ENCODE measurements at places on chromosomes 6 and 20.

GRCh38 chr6:114271405-114271804 lies 71.4 kb downstream of the HS3ST5 start:
- DNase-seq: no peak

GRCh38 chr6:11096109-11096508 lies 2.5 kb downstream of the SMIM13 start:
- peak; percentile 81 for DNase-seq

- no peak for DNase-seq
Measured at GRCh38 chr6:10393544-10394225, 21.2 kb downstream of the TFAP2A start.

DNA sequence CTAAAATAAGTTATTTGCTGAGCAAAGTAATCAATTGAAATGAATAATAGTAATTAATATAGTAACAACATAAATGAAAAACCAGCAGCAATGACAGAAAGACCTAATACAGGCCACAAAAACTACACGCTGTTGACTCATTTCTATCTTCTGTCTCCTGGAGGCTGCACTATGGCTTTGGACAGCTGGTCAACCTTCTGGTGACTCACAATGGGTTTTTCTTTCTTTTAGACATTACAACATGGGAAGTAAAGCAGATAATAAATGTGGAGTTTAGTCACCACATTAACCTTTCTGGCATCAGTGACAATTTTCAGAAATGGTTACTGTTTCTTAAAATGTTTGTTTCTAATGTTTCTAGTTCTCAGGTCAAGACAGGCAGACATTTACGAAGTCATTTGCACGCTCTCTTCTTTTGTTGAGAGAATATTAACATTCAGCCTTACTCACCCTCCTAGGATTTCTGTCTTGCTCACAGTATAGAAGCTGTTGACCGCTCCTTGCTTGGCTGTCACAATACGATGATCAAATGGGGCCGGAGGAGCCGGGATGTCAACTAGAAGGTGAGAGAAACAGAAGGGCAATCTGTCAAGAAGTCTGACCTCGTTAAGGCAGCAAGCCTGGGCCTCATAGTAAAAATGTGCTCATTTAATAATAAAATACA lies 62.2 kb downstream of the MYLK4 start:
- DNase-seq: peak; percentile 90

DNA sequence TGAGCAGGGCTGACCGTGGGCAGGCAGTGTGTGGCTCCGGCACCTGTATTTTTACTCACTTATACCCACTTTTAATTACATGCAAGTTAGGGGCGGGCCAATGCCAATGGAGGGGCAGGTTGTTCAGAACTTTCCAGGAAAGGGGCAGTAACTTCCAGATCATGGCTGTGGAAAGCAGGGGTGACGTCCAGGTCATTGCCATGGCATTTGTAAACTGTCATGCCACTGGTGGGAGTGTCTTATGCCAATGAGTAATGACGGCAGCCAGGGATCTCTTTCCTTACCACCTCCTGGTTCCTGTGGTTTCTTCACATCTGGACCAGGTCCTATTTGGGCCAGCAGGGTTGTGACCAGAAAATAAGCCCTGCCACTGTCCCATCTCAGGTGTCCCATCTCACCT lies 258.7 kb downstream of the THBS2 start:
- DNase-seq: no peak

GRCh38 chr6:4280707-4281106 lies 145.3 kb upstream of the ECI2 start:
- DNase-seq: peak; percentile 70

GRCh38 chr6:127606131-127606562 lies 29.2 kb downstream of the C6orf58 start:
- DNase-seq: peak; percentile 57

DNA sequence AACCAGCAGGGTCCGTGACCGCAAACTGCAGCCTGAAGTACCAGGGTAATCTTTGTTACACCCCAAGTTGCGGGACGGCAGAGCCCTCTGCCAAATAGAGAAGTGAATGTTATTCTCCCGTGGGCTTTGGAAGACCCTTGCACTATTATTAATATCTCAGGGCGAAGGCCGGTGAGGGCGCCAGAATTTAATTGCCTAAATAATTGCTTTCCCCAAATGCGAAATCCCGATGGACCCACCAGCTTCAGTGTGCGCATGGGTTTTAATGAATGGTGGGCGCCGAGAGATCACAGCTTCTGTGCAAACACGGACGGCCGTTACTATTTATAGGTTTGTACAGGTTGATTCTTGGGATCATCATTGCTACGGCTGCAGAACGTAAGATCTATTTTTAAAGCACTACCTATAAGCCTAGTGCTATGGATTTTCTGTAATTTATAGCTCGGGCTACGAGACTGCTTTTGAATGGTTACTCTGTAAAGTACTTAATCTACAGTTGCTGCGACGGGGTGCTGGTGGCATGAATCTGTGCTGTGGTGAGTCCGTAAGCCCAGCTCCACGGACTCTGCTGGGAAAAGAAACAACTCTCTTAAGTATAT lies 15.2 kb upstream of the PHACTR3 start:
- no peak for DNase-seq

DNA sequence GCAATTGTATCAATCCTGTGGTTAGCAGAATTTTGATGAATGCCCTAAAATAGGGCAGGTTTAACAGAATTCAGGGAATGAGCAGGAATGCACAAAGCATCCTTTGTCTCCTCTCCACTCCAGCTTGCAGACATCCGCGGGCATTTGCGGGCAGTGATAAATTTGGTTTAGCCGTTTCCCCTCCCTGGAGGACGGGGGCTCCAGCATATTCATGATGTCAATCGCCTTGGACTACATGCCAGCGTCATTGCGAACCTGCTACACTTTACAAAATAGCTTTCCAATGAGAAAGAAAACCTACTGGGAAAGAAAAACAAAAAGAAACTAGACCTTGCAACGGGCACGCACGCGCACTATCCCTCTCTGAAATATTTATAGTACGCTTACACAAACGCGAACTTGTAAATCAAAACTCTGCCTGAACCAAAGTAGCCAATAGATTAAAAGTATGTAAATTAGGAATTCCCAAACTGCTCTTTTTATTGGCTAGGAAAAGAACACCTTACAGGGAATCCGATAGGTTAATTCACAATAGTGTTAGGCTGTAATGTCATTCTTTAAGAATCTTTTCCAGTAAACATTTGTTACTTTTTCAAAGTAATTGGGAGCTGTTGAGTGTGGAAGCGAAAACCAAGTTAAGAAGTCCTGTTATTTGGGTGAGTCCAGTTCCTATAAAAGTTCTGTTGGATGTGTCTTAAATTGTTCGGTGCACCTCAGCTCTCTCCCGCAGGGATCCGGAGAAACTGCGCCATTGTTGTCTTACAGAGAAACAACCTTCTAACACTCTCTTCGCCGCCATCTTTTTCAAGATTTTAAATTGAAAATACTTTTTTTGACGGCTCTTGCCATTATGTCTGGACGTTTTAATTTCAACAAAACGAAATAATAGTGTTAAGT lies 136.7 kb downstream of the HFE start:
- peak; percentile 84 for DNase-seq

GRCh38 chr6:129923530-129924250 lies 62.6 kb upstream of the TMEM244 start:
- DNase-seq: peak; percentile 81

DNA sequence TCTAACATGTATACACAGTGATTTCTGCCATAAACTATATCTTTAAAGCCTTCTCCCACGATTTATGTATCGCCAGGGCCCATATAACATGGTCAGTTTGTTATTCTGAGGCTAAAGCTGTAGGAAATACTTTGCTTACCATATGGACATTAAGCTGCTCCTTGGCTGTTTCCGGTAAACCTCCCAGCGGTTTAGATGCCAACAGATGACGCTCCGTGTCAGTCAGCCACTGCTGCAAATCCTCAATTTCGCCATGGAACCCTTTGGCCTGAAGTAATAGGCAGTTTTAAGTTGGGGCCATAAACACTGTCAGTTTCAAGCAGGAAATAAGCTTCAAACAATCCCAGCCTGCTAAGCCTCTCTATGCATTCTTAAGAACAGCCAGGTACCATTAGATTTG lies 145.4 kb downstream of the DST start:
- DNase-seq: no peak

DNA sequence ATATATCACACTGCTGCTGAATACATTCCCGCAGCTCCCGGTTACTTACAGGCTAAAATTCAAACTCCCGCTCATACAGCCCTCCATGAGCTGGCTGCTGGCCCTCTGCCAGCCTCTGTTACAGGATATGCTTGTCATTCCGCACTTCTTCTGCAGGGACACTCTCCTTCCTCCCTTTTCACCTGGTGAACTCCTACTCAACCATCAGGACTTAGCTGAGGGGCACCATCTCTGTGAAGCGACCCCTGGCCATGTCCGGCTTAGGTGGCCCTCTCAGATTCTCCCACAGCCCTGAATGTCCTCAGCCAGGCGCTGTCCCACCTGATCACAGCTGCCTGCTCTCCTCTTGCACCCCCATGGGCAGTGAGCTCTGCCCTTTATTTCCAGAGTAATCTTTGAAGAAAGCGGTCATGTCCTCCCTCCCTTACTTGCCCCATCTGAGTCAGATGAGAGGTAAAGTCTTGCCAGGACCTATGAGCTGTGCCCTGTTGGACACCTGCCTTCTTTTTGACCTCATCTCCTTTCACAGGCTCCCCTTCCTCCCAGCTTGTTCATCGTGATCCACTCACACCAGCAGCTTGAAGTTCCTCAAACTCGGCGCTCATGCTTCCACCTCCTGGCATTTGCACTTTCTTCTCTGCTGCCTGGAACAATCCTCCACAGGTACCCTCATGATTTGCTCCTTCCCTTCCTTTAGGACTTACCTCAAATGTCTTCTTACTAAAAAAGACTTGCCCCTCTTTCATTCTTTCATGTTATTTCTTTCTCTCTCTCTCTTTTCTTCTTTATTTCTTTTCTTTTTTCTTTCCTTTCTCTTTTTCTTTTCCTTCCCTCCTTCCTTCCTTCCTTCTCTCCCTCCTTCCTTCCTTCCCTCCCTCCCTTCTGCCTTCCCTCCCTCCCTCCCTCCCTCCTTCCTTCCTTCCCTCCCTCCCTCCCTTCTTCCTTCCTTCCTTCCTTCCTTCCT lies 5.6 kb downstream of the CYP24A1 start:
- peak; percentile 47 for DNase-seq

- DNase-seq: no peak
Measured at GRCh38 chr6:169939554-169940164, 188.2 kb downstream of the ERMARD start.

GRCh38 chr6:134373282-134373922 lies 55.5 kb upstream of the SGK1 start:
- DNase-seq: peak; percentile 92

GRCh38 chr6:45416700-45417099 lies 39.0 kb upstream of the SUPT3H start:
- peak; percentile 64 for DNase-seq

GRCh38 chr6:143828572-143828971 lies 14.6 kb upstream of the LTV1 start:
- no peak for DNase-seq

- DNase-seq: peak; percentile 85
Measured at GRCh38 chr6:87789198-87789899, 87.3 kb upstream of the AKIRIN2 start.

DNA sequence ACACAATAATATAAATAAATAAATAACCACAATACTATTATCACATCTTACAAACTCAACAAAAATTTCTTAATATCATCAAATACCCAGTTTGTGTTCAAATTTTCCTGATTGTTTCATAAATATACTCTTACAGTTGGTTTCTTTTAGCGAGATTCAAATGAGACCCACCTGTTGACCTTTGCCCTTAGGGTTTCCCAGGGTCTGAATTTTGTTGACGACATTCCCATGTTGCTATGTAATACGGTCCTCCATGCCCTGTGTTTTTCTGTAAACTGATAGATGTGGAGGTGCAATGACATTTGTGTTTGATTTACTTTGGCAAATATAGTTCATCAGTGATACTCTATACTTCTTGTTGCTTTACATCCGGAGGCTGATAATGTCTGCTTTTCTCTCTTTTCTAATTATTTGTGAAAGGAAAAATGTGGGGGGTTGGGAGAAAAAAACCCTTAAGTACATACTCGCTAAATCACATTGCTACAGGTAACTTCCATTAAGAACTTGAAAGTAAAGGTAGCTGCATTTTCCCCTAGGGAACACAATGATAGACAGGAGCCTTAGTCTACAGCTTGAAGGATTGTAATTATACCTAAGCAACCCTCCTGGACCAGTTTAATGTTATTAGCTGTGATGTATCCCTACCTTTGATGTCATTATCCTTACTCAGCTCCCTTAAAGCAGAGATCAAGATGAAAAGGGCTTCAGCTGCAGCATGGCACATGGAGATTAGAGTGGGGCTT lies 6.6 kb downstream of the MOG start:
- no peak for DNase-seq

- no peak for DNase-seq
Measured at GRCh38 chr20:14386726-14387125, 49.3 kb upstream of the FLRT3 start.

GRCh38 chr6:161463071-161463470 lies 189.2 kb upstream of the AGPAT4 start:
- no peak for DNase-seq

GRCh38 chr6:54646069-54646950 lies 200.3 kb upstream of the FAM83B start:
- DNase-seq: peak; percentile 6

Measured in fibroblast of mammary gland (primary cell).